ENCODE measurements at places on chromosomes 5 and 9.
A peak's percentile ranks its signal among the peaks of the same experiment; 100 is the strongest.

GRCh38 chr9:79542735-79543620 is 28.8 kb upstream of the TLE4 start:
- DNase-seq: no peak

- DNase-seq: no peak
Measured at GRCh38 chr5:138654281-138654867, 79.2 kb upstream of the HSPA9 start.

DNA sequence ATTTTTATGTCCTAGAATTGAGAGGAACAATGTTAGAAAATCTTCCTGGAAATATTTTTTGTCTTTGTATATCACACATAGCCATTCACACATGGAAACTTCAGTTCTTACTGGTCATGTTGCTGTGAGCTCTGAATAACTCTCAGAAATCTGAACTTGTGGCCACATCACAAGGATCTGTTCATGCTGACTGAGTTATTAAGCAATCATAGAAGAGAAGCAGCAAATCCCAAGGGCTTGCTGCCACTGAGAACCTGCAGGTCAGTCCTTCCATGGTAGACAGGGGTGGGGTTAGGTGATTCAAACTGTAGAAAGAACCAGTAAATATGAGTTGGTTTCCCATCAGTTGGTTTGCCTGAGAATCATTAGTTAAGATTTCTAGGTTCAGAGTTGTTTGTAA is 27.6 kb downstream of the SGCD start:
- DNase-seq: no peak

- DNase-seq: peak; percentile 49
Measured at GRCh38 chr9:76414661-76415060, 20.4 kb upstream of the RFK start.

DNA sequence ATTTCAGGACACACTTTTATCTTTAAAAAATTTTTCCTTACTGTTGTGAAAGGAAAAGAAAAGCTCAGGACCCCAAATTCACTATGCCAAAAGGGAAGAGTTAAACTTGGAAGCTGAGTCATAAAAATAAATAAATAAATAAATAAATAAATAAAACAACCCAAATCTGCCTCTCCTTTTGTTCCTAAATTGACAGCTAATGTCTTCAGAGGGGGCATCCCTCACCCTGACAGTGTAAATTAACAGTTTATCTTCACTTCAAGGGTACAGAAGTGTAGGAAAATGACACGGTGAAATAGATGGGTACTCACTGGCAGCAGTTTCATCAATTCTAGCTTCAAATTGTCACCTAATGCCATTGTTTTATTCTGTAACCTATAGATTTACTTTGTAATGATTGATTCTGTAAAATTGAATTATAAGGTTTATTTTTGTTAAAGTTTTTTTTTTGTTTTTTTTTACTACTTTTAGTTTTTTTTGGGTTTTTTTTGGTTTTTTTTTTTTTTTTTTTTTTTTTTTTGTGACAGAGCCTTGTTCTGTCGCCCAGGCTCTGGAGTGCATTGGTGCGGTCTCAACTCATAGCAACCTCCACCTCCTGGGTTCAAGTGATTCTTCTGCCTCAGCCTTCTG is 18.5 kb upstream of the ANXA1 start:
- DNase-seq: peak; percentile 2

DNA sequence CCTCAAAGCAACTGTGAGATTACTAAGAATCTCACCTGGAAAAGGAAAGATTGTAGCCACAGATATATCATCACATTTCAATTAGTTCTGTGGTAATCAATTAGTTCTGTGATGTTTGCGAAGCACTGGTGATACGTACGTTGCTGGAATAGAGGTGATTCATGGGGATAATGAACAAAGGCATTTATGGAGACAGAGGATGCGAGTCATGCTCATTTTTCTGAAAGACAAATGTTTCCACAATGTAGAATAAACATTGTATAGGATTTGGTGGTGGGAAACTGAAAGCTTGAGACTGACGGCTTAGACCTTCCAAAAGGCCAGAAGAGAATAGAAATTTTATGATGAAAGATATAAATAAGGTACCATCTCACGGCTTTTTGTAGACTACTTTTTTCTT is 507.3 kb upstream of the TYRP1 start:
- no peak for DNase-seq
